ENCODE measurements at places on chromosomes 7 and 10. TPM values are rescaled to one million over a fixed set of nuclear protein-coding genes. Genes with fewer than 3 reads are reported as not detected.

SYCE1 gene
- total RNA-seq: 1.6 TPM

ACBD7 gene
- 0.98 TPM for total RNA-seq

SLC29A4 gene
- total RNA-seq: 0.32 TPM

ZNF862 gene
- total RNA-seq: 49.3 TPM

FAM107B gene
- total RNA-seq: 298 TPM

ACSM6 gene
- not detected for total RNA-seq

LOXL4 gene
- not detected for total RNA-seq

MUC12 gene
- total RNA-seq: 0.33 TPM

SSBP1 gene
- total RNA-seq: 90.8 TPM

MPP7 gene
- total RNA-seq: 24.0 TPM

LAMB4 gene
- total RNA-seq: not detected

Data from T-cell (primary cell).